ENCODE measurements at places on chromosomes 16 and 17.

DNA sequence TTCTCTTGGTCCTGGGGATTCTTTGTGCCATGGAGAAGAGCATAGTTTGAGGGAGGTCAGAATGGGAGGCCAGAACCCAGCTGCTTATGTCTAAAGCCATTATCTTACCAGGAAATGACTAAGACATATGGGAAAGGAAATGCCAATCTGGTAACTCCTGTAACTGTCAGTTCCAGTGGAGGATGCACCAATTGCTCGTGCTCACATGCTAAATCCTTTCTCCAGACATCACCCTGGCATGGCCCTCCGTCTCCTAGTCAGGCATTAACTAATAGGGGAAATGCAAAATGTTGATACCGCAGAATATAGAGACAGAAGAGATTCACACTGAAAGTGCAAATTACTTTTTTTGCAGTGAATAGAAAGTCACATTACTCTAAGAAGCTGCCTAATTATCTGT, 255.6 kb upstream of the HSBP1 start:
- no peak for DNase-seq

GRCh38 chr16:57503366-57503765, 17.1 kb upstream of the DOK4 start:
- no peak for DNase-seq

DNA sequence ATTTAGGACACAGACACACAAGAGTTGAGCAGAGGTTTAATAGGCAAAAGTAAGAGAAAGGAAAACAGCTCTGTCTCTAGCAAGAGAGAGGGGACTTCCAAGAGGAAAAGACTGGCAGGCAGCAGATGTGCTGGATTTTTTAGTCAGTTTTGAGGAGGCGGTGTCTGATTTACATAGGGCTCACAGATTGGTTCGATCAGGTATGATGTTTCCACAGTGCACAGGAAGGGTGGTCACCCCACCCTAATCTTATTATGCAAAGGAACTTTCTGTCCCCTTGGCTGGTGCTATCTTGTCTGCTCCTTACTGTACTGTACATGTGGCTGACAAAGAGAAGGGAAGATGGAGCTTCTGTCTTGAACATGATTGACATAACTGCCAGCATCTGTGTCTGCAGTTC, 25.3 kb downstream of the BFAR start:
- no peak for DNase-seq

DNA sequence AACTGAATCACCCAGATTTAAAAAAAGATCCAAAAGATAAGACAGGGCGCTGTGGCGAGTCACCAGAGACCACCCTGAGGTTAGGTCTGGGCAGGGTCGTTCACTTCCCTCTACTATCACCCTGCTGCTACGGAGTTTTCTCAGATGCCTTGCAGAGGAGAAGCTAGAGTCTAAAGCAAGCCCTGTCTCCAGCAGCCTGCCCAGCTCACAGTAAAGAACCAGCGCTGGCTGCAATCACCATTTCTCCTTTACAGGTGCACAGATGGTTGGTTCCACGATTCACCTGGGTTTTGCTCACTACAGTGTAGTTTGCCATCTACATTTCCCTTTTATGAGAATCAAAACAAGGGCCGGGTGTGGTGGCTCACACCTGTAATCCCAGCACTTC, 71.3 kb downstream of the SRCIN1 start:
- DNase-seq = no peak

DNA sequence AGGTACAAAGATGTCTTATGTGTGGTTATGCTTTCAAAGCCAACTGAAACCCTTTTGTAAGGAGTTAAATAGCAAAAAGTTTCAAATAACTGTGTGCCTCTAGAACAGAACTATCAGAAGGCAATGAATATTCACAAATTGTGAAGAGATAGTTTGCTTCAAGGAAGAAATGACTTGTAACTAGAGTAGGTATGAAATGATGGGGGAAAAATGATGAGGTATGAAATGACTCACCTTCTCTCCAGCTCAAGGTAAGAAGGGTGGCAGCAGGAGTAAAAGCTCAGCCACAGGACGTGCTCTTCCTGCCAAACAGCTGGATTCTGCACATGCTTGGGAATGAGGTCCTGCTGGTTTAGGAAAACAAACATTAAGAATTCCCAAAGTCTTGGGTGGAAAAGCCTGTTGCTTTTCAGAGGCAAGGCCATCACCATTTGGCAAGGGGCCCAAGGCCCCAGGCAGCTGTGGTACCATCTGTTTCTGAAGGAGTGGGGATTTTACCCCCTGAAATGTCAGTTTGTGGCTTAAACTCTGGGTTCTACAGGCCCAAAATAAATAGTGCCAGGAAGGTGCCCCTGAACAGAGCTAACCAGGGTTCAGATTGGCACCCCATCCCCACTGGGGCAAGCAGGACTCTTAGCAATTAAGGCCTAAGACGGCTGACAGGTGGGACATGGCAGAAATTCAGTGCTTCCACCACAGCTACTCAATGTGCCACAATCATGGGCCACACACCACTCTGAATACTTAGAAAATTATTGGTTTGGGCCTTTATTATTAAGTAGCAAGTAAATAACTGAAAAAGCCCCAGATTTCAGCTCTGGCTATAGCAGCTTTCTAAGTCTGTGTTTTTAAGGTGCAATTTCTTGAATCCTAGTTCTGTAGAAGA, 13.3 kb downstream of the HERPUD1 start:
- no peak for DNase-seq

DNA sequence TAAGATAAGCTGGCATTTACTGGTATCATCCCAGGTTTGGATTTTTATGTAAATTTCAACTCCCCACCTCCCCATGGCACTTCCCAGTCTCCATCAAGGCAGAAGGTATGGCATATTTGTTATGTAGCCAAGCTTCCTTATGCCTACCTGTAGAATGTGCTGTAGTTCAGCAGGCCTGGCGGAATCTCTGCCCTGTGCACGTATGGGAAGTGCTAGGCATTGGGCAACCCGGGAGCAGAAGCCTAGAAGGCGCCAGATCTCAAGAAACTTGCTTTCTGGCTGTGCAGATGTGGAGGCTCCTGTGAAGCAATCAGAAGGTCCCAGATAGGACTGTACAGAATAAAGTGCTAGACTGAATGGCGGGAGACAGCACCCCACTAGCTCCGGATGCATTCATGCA, 64.7 kb downstream of the SNX20 start:
- DNase-seq = no peak

DNA sequence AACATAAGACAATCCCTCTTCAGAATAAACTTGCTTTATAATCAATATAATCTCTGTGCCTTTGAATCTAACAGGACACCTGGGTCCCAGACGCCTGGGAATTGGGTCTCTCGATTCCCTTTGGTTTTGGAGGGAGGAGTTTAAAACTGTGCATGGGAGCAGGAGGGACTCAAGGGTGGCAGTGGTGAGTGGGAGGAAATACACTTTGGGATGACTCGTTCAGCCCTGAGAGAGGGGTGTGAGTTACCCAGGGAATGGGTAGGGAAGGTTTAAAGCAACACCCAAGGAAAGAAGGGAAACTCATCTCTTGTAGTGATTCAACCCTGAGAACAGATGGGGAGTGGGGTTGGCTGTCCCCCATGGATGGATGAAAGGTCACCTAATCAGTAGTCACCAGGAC, 1.6 kb downstream of the RANGRF start:
- DNase-seq = no peak

DNA sequence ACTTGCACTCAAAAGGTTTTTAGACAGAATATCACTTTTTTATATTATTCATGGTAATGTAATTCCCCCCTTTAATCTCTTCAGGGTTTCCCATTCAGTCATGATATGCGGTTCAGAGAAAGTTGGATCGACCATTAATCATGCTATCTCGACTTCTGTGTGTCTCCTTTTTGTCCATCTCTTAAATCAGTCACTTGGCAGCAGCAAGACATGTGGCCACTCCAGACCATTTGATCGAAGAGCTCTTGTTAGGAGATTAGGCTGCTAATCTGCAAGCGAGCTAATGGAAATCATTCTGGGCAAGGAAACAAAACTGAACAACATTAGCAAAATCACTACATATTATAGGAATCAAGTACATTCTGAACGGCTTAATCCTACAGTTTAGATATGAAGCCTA, 449.9 kb downstream of the WWOX start:
- no peak for DNase-seq

- peak; percentile 66 for DNase-seq
Observed at GRCh38 chr16:89860747-89861304, 12.6 kb upstream of the TCF25 start.

GRCh38 chr17:73324160-73324475, 12.3 kb upstream of the CDC42EP4 start:
- no peak for DNase-seq

DNA sequence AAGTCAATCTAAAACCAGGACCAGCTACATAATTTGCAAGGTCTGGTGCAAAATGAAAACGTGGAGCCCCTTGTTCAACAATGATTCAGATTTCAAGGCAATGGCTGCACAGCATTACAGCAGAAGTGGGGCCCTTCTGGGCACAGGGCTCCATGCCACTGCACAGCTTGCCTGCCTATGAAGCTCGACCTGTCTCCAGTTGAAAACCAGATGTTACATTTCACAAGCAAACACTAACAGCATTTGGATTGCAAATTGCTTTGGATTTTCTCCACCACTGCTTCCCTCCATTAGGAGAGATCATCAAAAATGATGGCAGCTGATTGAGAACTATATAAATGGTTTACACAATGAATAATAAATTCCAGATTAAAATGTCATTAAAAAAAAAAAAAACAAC, 551.4 kb upstream of the ZFHX3 start:
- DNase-seq = no peak

Measured in hematopoietic multipotent progenitor cell treated with erythropoietin and hydrocortisone succinate and interleukin-3 and kit ligand, for 17 days (in vitro differentiated cells).